ENCODE measurements at places on chromosomes 4 and X.

GRCh38 chr4:6901669-6902317, 7.8 kb upstream of the TBC1D14 start:
- DNase-seq: no peak
- H3K27ac ChIP-seq: no peak overlapping the region
- no peaks in the 10 kb centered on the region for H3K36me3 ChIP-seq
- no peaks in the 10 kb centered on the region for H3K27me3 ChIP-seq
- H3K4me1 ChIP-seq: peaks cover 3% of the 10 kb centered on the region

- H3K36me3 ChIP-seq: no peaks in the 10 kb centered on the region
- peaks cover 39% of the 10 kb centered on the region for H3K4me1 ChIP-seq
- peak within 1 kb of the TSS; percentile 84 for H3K4me3 ChIP-seq
- H3K27me3 ChIP-seq: no peaks in the 10 kb centered on the region
- peak within 1 kb of the TSS; percentile 98 for H3K27ac ChIP-seq
- peak; percentile 84 for DNase-seq
These were observed at the start of gene SETD7 for GRCh38 chr4:139556071-139556723. SETD7 (minus strand) TSS chr4:139556219; CDS start chr4:139556137, 82 bp downstream.

DNA sequence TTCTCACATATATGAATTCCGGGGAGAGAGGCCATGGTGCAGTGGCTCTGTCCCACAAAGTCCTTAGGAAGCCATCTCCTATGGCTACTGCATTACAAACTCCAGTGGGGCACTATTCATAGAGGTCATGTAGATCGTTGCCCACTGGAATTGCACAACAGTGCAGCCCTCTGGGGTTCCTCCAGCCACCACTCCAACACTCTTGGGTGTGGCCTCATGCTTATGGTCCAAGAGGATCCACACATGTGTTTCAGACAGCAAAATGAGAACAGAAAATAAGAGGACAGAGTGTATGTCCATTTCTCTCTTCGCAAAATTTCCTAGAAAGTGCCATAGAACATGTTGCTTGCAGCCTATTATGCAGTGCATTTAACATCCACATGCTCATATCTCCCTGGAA, 444.2 kb upstream of the FAM241A start:
- no peak for DNase-seq
- H3K27ac ChIP-seq: no peak overlapping the region
- no peaks in the 10 kb centered on the region for H3K4me1 ChIP-seq
- no peaks in the 10 kb centered on the region for H3K27me3 ChIP-seq

DNA sequence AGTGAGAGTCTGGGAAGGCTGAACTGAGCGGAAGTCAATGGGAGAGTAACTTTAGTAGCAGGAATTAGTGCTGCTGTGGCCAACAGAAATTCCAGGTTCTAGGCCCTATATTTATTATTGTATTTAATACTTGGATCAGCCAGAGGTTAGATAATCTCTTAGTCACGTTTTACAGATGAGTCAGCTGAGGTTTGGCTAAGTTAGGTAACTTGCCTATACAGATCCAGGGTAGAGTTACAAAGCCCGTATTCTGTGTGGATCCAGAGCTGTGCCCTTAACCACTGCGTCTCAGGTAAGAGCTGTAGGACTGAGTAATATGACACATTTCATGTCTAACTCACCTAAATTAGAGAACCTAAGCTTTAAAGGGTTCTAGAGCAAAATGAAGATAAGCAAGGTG, 20.5 kb downstream of the PSMD10 start:
- no peak for DNase-seq
- no peaks in the 10 kb centered on the region for H3K27me3 ChIP-seq
- H3K4me3 ChIP-seq: no peak overlapping the region
- H3K27ac ChIP-seq: no peak overlapping the region
- no peaks in the 10 kb centered on the region for H3K36me3 ChIP-seq

GRCh38 chr4:156966836-156967235, 4.8 kb downstream of the PDGFC start:
- DNase-seq: no peak
- no peak overlapping the region for H3K4me3 ChIP-seq
- H3K27me3 ChIP-seq: no peaks in the 10 kb centered on the region
- no peaks in the 10 kb centered on the region for H3K36me3 ChIP-seq
- H3K27ac ChIP-seq: no peak overlapping the region

DNA sequence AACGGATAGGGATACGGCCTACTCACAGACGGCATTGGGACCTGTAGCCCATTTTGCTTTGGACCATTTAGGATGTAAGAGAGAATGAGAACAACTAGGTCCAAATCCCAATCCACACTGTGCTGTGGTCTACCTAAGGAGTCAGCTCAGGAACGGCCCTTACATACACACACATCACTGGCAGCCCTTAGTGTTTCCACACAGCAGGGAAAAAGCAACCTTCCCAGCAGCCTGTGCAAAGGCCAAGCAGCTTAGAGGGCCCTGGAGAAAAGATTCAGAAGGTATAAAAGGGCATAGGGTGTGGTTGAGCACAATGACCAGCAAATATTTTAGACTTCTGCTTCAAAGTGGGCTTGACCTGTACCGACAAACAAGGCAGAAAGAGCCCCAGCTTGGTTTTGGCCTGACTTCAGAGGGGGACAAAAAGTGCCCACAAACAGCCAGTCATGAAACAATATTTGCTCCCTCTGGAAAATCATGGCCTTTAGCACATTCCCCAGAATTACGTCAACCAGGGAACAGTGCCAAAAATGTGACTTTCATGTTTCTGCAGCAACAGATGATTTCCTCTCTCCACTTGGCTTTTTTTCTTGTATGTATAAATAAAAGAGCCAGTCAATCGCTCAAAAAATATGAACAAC, 359.5 kb upstream of the FGF16 start:
- H3K4me1 ChIP-seq: no peaks in the 10 kb centered on the region
- no peaks in the 10 kb centered on the region for H3K36me3 ChIP-seq
- no peak overlapping the region for H3K27ac ChIP-seq
- no peaks in the 10 kb centered on the region for H3K27me3 ChIP-seq
- H3K4me3 ChIP-seq: no peak overlapping the region

DNA sequence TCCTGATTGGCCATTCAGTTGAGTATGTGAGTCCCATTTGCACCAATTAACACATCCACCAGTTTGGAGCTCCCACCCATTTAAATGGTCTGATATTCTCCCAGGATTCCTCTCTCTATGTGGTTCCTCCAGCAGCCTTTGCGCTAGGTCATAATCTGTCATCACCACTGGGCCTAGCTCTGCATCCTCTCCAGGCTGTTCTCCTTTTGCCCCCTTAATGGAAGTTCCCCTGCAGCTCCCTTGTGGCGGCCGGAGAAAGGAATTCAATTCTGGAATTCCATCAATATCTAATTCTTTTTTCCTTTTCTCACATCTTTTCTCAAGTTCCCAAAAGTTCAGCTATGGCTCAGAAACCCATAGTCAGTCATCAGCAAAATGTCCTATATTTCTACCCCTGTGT, 2184.4 kb upstream of the AGA start:
- no peak for DNase-seq
- no peaks in the 10 kb centered on the region for H3K27me3 ChIP-seq
- no peak overlapping the region for H3K27ac ChIP-seq
- H3K4me1 ChIP-seq: no peaks in the 10 kb centered on the region
- H3K36me3 ChIP-seq: no peaks in the 10 kb centered on the region

- no peak overlapping the region for H3K4me3 ChIP-seq
- DNase-seq: no peak
- H3K4me1 ChIP-seq: no peaks in the 10 kb centered on the region
- H3K27ac ChIP-seq: no peak overlapping the region
- H3K36me3 ChIP-seq: no peaks in the 10 kb centered on the region
These were observed 67.7 kb upstream of the PRDM5 start for GRCh38 chr4:120990246-120990645.

DNA sequence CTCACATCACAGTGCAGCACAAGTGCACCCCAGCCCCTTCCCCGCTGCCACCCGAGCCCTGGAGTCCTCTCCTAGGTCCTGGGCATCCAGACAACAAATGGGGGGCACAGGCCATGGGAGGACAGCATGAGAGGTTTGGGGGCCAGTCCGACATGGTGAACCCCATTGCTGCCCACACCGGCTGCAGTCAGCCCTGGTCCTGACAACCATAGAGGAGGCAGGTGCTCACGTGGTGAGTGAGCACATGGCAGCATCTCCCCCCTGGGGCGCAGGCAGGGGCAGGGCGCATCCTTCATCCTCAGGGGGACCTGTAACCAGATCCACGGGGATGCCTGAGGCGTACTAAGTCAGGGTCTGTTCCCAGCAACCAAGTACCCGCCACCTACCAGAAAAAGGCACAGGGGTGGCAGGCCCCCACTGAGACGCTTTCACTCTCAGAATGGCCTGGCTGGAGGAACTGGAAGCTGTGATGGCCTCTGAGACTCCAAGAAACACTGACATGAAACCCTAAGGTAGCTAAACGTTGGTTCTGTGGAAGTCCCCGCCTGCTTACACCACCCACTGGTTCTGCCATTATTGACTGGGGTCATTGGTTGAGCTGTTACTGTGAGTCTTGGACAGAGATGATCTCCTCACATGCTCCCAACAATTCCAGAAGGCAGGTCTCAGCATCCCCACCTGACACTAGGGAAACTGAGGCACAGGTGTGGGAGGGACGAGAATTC, 6.5 kb downstream of the ZFYVE28 start:
- H3K27ac ChIP-seq: peak overlapping the region; percentile 44
- no peak for DNase-seq
- H3K27me3 ChIP-seq: no peaks in the 10 kb centered on the region
- H3K4me1 ChIP-seq: peaks cover 25% of the 10 kb centered on the region

DNA sequence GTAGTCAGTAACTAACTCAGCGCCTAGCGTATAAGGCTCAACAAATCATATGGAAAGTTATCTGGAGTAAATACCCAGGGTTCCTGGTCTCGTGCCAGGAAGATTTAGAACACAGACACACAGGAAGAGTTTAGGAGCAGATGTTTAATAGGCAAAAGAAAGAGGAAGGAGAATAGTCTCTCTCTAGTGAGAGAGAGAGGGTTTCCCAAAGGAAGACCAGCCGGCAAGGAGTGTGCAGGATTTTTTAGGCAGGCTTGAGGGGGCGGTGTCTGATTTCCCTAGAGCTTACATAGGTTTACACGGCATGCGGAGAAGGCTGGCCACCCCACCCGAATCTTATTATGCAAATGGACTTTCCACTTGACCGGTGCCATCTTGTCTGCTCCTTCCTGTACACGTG, 284.0 kb upstream of the FRG1 start:
- no peak overlapping the region for H3K27ac ChIP-seq
- H3K36me3 ChIP-seq: no peaks in the 10 kb centered on the region
- H3K4me3 ChIP-seq: no peak overlapping the region

DNA sequence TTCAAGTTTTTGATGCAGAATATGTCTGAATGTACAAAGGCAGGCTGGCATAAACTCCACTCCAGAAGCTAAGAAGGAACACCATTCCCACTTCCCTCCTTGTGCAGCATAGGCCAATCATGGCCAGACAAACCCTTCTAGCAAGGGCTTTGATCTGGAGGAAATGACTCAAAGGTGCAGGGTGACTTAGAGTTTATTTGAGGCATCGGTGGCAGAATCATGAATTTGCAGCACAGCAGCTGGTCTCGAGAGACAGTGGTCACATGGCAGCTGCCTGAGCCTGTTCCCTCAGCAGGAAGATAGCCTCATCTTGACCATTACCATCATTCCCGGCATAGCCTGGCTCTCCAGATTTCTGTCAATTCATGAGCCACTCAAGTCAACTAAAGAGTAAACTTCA, 154.5 kb downstream of the ATP10D start:
- no peaks in the 10 kb centered on the region for H3K27me3 ChIP-seq
- no peak overlapping the region for H3K4me3 ChIP-seq
- no peaks in the 10 kb centered on the region for H3K36me3 ChIP-seq
- no peak overlapping the region for H3K27ac ChIP-seq
- no peak for DNase-seq

Data from testis (tissue), 5 donors.